CD4-positive, alpha-beta memory T cell (primary cell): ENCODE measurements at places on chromosomes 11 and 22. TPM values are rescaled to one million over a fixed set of nuclear protein-coding genes. Genes with fewer than 3 reads are reported as not detected.

CLTCL1 gene
- 1.7 TPM for total RNA-seq

CCDC73 gene
- not detected for total RNA-seq

BARX2 gene
- not detected for total RNA-seq

CHADL gene
- total RNA-seq = 1.0 TPM

SLC22A25 gene
- not detected for total RNA-seq

TSGA10IP gene
- not detected for total RNA-seq

C1QTNF6 gene
- total RNA-seq = 24.8 TPM

SLC25A45 gene
- total RNA-seq = 24.2 TPM

GLYAT gene
- total RNA-seq = not detected

RASGRP2 gene
- total RNA-seq = 463 TPM

DRD4 gene
- total RNA-seq = 0.64 TPM

UVRAG gene
- total RNA-seq = 32.2 TPM

OR52I1 gene
- total RNA-seq = not detected

DTX4 gene
- 2.9 TPM for total RNA-seq

OAF gene
- 1.3 TPM for total RNA-seq

SAA2 gene
- total RNA-seq = not detected

C1QTNF4 gene
- total RNA-seq = 0.44 TPM

FOLR2 gene
- not detected for total RNA-seq

WT1 gene
- not detected for total RNA-seq

MAPK8IP2 gene
- 0.49 TPM for total RNA-seq

MYBPC3 gene
- not detected for total RNA-seq

MS4A12 gene
- not detected for total RNA-seq
